ENCODE measurements at places on chromosomes 2 and 18. TPM values are rescaled to one million over a fixed set of nuclear protein-coding genes. Genes with fewer than 3 reads are reported as not detected.

Gene ATP6V1B1
- total RNA-seq: under 0.01 TPM

Gene LIPG
- total RNA-seq: 2.9 TPM

Gene SYT4
- total RNA-seq: not detected

Gene ANKRD62
- total RNA-seq: not detected

Gene VWA3B
- not detected for total RNA-seq

Gene SELENOI
- total RNA-seq: 14.7 TPM
